Left forelimb (tissue), 1 donor: ENCODE measurements at places on chromosomes 1 and 21.

GRCh38 chr1:65197636-65198035, 49.6 kb downstream of the AK4 start:
- DNase-seq: no peak

DNA sequence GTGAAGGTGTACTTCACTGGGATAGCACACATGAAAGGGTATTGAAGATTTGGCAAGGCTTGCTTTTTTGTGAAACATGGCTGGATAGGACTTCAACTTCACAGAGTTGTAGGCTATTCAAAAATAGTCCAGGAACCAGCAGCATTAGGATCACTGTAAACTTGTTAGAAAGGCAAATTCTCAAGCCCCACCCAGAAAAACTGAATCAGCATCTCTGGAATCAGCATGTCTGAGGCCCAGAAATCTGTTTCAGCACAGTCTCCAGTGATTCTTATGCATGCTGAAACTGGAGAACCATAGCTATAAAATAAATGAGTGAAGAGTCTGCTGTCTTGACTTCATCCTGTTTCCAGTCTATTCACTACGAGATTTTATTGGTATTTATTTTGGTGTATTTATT, 8.1 kb upstream of the KRTAP21-3 start:
- no peak for DNase-seq

DNA sequence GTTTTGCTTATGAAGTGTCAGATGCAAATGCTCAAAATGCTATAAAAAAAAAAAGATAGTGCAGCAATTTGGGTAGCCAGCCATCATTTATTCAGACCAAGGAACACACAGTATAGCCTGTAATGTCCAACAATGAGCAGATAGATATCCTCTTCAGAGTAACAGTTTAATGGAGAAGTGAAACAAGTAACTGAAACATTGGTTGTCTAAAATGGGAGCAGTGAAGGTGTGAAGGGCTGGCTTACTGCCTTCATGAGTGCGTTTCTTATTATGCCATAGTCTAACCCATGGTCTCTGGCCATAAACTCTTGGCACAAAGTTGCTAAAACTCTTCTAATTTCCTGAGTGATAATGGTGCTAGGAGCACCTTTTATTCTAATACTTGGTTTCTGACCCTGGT, 11.4 kb downstream of the RGS5 start:
- no peak for DNase-seq

DNA sequence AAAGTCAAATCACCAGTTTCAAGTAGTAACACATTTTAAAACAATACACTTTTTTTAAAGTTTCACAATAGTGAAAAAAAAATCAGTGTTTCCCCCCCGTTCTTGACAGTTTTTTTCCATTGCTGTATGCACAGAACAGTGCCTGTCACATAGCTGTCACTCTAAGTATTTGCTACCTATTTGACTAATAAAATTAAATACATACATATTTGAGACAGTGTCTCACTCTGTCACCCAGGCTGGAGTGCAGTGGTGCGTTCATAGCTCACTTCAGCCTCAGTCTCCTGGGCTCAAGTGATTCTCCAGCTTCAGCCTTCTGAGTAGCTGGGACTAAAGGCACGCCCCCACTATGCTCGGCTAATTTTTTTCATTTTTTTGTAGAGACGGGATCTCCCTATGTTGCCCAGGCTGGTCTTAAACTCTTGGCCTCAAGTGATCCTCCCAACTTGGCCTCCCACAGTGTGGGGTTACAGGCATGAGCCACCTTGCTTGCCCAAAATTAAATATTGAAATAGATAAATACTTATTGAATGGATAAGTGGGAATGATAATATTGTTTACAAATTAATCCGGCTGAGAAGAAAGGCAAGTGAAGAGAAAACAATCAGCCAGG, 12.6 kb upstream of the RHBG start:
- DNase-seq: no peak

GRCh38 chr1:71490432-71490831, 409.6 kb upstream of the ZRANB2 start:
- DNase-seq: no peak

DNA sequence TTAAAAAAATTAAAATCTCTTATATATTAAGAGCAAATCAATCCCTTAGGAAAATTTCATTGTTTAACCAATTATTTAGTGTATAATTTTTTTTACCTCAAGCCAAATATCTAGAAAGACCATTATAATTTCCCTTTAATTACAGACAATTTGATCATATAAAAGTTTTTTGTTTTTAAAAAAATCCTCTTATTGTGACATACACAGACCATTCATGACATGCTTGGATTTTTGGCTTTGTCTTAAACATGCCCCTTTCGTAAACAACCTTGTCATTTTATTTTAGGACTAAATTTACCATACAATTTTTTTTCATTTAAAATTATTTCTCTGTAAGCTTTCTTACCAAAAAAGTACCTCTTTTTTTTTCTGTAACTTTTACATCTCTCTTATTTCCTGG, 14.2 kb upstream of the CYP4B1 start:
- no peak for DNase-seq

DNA sequence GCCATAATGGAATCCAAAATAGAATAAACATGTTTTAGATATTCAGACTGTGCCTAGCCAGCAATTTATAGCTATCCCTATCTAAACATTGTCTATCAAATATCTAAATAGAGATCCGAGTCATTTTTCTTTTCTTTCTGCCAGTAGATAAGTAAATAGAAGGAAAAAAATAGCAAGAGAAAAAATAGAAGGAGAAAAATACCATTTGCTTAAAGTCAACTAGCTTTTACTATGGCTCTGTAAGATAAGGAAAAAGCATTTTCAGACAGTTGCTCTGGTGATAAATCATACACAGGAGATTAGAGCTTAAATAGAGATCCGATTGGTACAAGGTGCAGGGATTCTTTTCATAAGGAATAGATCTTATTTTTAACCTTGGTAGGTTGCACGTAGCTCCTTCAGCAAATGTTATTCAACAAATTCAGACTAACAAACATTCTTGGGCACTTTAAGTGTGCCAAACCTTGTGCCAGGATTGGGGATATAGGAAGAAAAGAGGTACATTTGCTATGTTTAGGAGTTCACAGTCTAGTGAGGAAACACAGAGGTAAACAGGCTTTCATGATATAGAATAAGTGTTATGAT, 70.1 kb upstream of the CCDC190 start:
- no peak for DNase-seq

DNA sequence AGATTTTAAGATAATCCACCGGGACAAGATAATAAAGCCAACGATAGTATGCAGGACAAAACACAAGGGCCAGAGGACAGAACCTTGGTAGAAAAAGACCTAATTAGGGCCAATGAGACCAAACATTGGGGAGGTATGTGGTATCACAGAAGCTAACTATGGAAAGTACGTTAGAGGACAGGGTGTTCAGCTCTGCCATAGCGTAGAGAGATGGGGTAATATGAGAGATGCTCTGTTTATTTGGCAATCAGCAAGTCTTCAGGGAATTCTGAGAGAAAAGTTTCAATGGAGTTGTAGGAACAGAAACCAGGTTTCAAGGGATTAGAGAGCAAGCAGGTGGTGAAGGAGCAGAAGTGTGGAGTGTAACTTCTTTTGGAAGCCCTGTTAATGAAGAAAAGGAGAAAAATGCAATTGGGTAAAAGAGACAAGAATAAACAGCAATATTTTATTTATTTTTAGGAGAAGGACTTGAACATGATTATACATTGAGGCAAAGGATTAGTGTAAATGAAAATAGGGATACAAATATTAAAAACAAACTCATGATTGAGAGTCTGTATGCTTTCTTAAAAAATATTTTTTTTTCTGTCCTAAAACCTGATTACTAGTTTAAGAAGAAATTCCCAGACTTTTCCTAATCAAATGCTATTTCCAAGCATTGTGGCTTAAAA, 24.0 kb downstream of the EEIG2 start:
- DNase-seq: no peak

DNA sequence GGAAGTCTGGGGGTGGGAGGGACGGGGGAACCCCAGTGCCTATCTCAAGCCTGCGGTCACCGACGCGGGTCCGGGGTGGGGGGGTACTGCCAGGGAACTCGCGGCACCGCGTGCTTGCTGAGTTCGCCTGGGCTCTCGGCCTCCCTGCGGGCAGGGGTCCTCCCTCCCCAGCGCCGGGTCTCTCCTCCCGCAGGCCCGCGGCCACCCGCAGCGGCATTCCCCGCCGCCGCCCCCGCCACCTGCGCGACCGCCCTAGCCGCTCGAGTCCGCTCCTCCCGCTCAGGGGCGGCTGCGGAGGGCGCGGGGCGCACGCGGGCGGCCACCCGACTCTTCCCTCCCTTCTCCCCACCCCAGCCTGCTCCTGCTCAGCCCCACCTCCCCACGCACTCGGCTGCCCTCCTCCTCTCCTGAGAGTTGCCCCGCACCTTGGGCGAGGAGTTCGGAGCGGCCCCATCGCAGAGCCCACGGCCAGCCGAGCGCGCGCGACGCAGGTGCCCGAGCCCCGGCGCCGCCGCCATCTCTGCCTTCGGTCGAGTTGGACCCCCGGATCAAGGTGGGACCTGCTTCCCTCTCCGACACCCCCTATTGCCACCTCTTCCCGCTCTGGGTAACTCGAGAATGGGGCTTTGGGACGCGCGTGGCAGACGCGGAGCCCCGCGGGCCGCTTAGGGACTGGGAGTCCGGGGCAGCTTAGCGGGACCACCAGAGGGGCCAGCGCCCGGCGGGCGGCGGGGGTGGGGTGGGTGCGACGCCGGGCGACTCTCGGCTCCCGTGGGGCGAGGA, 105.0 kb downstream of the LEPR start:
- DNase-seq: peak; percentile 68

- no peak for DNase-seq
Observed at GRCh38 chr1:240086726-240087125, 5.0 kb upstream of the FMN2 start.
